ENCODE measurements at places on chromosomes 11 and 22. TPM values are rescaled to one million over a fixed set of nuclear protein-coding genes. Genes with fewer than 3 reads are reported as not detected.

CCDC116 gene
- polyA plus RNA-seq = 0.06 TPM

TSKU gene
- 4.5 TPM for polyA plus RNA-seq

PATE3 gene
- not detected for polyA plus RNA-seq

DNA sequence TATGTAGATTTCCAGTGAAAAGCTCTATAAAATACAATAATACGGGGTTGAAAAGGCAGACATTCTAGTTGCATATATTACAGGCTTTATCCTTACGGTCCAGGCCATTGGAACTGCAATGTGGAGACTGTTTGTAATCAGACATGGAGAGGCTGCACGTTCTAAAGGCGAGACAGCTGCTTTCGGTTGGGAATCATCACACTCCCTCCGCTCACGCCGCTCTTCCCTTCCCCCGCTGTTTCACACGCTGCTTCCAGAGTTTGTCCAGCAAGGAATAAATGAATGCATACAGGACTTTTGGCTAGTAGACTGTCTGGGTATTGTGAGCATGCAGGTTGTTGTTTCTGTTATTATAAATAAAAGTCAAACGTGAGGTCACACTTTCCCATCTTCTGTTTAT is 13.5 kb upstream of the EFCAB6 start:
- no peak for DNase-seq

DNA sequence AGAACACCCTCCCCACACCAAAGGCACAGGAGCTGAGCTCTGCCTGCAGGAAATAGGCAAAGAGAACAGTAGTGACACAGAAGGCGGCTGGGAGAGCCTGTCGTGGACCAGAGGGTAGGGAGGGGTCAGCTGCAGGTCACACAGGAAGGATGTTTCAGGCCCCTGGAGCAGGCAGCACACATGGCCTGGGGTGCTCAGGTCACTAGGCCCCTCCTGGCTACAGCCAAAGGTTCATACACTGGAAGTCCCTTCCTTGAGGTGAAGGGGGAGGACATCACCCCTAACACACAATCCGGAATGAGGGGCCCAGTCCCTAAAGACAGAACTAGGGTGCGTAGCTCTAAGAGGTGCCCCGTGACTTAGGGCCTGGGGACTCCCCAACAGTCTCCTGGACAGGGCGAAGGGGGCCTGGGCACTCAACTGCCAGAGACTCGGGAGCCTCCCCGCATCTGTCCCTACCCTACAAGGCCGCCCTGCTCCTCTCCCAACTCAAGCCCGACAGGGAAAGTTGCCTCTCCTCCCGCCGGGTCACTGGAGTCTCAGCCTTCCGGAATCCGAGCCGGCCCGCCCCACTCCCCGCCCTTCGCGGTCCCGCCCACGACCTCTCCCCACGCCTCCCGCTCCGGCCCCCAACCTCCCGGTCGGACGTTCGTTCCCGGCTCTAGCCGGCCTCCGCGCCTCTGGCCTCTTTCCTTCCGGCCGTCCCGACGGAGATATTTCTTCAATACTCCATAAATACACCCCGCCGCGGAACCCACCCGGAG is at the start of gene CYB5R2:
TSS of gene CYB5R2 (minus strand) at position 541 of the 764 bp plus-strand sequence. CDS start 675 bp downstream, outside the sequence.
- DNase-seq = peak; percentile 16

DNA sequence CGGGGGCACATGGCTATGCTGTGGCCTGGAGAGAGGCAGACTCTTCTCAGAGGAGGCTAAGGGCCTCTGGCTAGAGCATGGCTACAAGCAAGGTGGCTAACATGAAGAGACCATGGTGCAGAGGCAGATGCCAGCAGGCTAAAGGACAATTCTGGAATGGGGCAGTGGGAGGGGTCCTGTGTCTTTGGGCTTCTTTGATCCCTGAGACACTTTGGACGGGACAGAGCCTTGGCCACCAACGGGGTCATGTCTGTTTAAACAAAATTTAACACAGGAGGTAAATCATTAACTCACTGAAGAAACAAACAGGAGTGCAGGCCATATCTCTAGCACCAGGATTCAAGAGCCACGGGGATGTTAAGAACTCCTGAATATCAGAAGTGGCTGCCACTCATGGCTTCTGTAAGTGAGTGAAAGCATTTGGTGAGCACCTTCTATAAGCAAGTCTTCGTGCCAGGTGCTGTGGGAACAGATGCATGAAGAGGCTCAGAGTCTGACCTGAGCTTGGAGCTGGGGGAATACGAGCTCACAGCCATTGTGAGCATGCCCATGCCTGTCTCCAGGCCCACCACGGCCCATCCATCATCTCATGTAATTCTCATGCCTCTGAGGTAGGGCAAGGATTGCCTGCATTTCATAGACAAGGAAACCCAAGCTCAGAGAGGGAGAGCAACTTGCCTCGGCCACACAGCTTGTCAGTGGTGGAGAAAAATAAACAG is 18.3 kb upstream of the ZNRF3 start:
- DNase-seq = no peak

KCNJ1 gene
- 0.08 TPM for polyA plus RNA-seq

GRCh38 chr11:131868629-131869507 is 498.5 kb downstream of the NTM start:
- DNase-seq = no peak

- no peak for DNase-seq
Observed at GRCh38 chr22:30790366-30790765, 95.7 kb downstream of the OSBP2 start.

SIPA1 gene
- 7.8 TPM for polyA plus RNA-seq

DNA sequence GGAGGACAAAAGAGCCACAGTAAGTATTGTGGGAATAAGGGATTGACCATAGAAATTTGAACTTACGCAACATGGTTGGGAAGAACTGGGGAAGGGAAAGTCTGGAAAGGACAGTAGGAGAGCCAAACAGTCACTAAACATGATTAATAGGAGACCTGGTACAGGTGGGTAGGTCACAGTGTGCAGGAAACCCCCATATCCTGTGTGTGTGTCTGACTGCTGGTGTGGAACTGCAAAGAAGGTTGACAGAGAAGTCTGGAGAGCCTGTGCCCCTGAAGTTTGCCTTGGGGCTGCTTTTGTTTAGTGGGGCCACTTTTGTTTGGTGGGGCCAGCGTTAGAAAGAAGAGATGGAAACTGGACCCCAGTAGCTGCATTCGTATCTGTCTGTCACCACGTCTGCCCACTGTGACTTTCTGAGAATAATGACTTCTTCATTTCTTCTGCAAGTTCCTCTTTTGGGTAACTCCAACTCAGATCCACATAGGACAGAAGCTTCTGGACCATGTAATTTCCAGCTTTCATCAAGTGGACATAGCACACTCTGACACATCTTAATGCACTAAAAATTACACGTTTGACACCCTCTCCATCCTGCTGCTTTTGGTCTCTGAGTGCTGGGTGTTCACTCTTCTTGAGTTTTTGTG is 126.8 kb upstream of the RAG2 start:
- no peak for DNase-seq

- DNase-seq = no peak
Observed at GRCh38 chr11:119738059-119738439, 9.0 kb upstream of the NECTIN1 start.

DNA sequence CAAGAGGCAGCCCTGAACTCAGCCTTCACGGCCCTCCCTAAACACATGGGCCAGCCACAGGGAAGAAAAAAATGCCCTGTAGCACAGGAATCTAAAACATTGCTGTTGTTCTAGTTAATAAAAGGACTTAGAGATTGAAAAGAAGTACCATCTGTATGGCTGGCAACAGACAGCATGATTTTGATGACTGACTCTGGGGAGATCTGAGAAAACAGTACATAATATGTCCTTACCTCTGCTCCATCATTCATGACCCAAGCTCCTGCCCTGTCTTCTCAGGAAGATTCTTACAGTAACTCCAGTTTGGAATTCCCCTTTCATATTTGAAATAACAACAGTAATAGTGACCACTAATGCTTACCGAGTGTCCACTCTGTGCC is 244.2 kb downstream of the ETS1 start:
- DNase-seq = no peak

FOXR1 gene
- polyA plus RNA-seq = not detected

DNA sequence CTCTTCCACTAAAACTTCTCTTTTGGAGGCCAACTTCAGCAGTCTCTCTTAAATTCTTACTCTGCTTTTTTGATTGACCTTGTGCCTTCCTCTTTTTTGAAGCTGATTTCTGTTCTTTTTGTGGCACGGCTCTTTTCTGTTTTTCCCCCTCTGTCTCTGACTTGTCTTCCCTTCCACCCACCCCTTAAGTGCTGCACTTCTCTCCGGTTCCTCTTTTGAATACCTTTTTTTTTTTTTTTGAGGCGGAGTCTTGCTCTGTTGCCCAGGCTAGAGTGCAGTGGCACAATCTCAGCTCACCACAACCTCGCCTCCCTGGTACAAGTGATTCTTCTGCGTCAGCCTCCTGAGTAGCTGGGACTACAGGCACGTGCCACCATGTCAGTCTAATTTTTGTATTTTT is 211.9 kb downstream of the BLID start:
- DNase-seq = no peak

BTBD18 gene
- not detected for polyA plus RNA-seq

DNA sequence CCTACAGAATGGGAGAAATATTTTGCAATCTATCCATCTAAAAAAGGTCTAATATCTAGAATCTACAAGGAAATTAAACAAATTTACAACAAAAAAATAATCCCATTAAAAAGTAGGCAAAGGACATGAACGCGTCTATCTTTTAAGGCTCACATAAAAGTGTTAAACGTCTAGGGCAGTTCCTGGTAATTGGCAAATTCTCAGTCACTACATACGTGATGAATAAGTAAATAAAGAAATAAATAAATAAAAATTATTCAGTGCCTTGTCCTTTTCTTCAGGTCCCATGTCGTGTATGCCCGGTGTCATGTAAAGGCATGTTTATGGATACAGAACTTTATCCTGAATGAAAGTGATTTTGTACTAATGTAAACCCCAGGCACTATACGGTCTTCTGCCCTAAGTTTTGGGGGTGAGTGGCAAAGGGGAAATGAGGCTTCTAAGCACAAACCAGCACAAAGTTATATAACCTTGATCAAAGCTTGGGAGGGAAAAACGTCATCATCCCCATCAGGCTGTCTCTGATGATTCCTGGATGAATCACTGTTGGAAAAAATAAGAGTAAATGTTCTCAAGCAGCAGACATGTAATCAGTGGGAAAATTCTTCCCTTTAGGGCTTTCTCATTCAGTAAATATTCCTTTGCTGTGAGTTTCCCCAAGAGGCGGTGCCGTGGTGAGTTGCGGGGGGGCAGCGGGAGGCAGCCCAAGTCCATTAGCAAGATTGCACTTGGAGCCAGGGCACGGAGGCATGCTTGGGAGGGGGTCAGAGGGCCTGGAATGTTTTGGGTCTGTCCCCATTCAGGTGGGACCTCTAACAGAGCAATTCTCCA is 30.4 kb upstream of the MICAL2 start:
- DNase-seq = peak; percentile 99

DNA sequence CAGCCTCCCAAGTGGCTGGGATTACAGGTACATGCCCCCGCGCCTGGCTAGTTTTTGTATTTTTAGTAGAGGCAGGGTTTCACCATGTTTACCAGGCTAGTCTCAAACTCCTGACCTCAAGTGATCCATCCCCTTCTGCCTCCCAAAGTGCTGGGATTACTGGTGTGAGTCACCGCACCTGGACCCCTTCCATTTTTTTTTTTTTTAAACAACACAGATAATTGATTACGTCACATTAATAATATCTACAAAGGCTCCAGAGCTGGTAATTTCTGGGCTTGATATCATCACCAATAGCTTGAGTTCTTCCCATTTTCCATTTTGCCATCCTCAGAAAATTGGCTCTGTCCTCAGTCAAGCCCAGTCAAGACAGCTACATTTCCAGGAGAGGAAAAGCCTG is 7.2 kb downstream of the TTLL1 start:
- DNase-seq = peak; percentile 23

DNA sequence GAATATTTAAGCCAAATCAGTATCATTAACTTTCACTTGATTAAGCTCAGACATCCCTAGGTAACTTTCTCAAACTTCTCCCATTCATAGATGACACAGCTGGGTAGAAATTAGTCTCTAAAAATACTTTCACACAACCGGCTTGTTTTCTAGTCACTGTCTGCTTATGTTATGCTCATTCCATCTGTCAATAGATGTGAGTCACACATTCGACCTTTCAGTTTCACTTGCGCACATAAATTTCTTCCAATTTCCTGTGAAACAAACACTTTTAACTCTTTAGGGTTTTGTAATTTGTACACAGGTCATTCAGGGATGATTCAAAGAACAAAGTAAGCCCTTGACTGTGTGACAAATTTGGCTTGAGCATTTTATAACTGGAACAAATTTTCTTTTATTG is 723.0 kb downstream of the KCNA4 start:
- peak; percentile 72 for DNase-seq

GRCh38 chr22:45583504-45583903 is 80.8 kb downstream of the FBLN1 start:
- no peak for DNase-seq

DNA sequence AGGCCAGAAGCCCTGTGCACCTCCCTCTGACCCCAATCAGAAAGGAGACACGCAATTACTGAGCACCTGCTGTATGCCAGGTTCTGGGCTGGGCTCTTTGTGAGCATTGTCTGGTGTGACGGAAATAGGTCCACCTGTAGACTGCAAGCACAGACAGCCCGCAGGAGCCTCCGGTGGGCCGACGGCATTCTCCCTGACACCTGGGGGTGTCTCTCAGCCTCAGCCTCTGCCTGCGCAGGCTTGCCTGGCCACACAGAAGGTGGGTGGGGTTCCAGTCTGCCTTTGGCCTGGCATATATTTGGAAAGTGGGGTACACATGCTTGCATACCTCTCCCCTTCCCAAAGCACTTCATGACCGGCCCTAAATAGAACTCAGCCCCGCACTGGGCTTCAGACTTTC is 129.3 kb downstream of the BUD13 start:
- DNase-seq = no peak

DNA sequence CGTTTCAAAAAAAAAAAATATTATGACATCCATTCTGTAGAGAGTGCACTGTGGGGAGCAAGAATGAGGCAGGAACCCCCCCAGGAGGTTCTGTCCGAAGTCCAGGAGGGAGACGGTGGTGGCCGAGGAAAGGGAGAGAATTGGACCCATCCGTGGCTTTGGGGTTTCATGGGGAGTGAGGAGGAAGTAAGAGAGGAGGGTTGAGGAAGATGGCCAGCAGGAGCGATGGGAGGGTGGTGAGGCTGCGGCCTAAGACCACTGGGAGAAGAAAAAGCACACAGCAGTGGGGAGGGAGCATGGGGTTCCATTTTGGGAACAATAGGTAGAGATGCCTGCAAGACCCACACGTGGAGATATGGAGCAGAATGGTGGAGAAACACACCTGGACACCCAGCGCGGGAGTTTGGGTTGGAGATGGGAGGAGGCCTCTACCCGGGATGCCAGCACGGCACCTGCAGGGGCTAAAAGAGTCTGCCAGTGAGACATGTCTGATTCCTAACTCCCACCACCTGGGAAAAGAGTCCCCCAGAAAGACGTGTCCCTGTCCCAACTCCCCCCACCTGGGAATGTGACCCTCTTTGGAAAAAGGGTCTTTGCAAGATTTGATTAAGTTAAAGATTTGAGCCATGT is 72.5 kb upstream of the SHANK2 start:
- no peak for DNase-seq

ANO5 gene
- polyA plus RNA-seq = 0.11 TPM

DSCAML1 gene
- not detected for polyA plus RNA-seq

GRCh38 chr22:27877501-27877900 is 41.6 kb downstream of the PITPNB start:
- DNase-seq = peak; percentile 34

- DNase-seq = no peak
Observed at GRCh38 chr22:39409516-39410029, 10.0 kb downstream of the TAB1 start.

- DNase-seq = no peak
Observed at GRCh38 chr11:8127447-8127846, 41.4 kb downstream of the RIC3 start.

GRCh38 chr11:115676206-115676605 is 172.0 kb upstream of the CADM1 start:
- no peak for DNase-seq

- DNase-seq = no peak
Observed at GRCh38 chr11:87635001-87635400, 540.2 kb downstream of the RAB38 start.

PATE4 gene
- not detected for polyA plus RNA-seq

BLID gene
- polyA plus RNA-seq = 0.09 TPM

BATF2 gene
- polyA plus RNA-seq = 1.5 TPM
